ENCODE measurements at places on chromosomes 5 and 9. TPM values are rescaled to one million over a fixed set of nuclear protein-coding genes. Genes with fewer than 3 reads are reported as not detected.

The SPAG8 gene
- 1.4 TPM for total RNA-seq

The ELAVL2 gene
- total RNA-seq = not detected

The FCN2 gene
- total RNA-seq = not detected

The BTNL8 gene
- total RNA-seq = 0.74 TPM

The RAD17 gene
- total RNA-seq = 33.2 TPM

The STK32A gene
- total RNA-seq = not detected

The NAA35 gene
- total RNA-seq = 25.1 TPM

The PCDHA9 gene
- total RNA-seq = not detected

The FCHSD1 gene
- 61.1 TPM for total RNA-seq

The FLT4 gene
- 1.7 TPM for total RNA-seq

The LCN2 gene
- total RNA-seq = not detected

The FOXD4 gene
- not detected for total RNA-seq

The CETN3 gene
- 29.3 TPM for total RNA-seq

The SOHLH1 gene
- not detected for total RNA-seq

The C9orf50 gene
- not detected for total RNA-seq

The FBN2 gene
- total RNA-seq = not detected

The TMEFF1 gene
- 0.19 TPM for total RNA-seq

The IL9 gene
- total RNA-seq = 2.6 TPM

The EIF4E1B gene
- not detected for total RNA-seq

The PCDHB14 gene
- not detected for total RNA-seq

The CNTNAP3B gene
- not detected for total RNA-seq

The FAM153A gene
- 6.9 TPM for total RNA-seq

The GFI1B gene
- total RNA-seq = not detected

The CDO1 gene
- 0.50 TPM for total RNA-seq

The CCNI2 gene
- 4.6 TPM for total RNA-seq

The FGF10 gene
- total RNA-seq = not detected

The SPATA6L gene
- 0.60 TPM for total RNA-seq

The SPINK6 gene
- not detected for total RNA-seq

The NR4A3 gene
- 53.1 TPM for total RNA-seq

The DAB2 gene
- total RNA-seq = not detected

The SH3TC2 gene
- total RNA-seq = not detected

The AJM1 gene
- total RNA-seq = 5.7 TPM

The ERMP1 gene
- total RNA-seq = 18.1 TPM

The SYNPO gene
- 0.30 TPM for total RNA-seq

The PPP2R2B gene
- 0.70 TPM for total RNA-seq

The ZNF879 gene
- 2.6 TPM for total RNA-seq

The CERCAM gene
- total RNA-seq = 5.9 TPM

The LIX1 gene
- total RNA-seq = not detected

The CNTFR gene
- total RNA-seq = not detected

The FBP2 gene
- not detected for total RNA-seq

The BTF3 gene
- total RNA-seq = 1,053 TPM

The DNAH5 gene
- not detected for total RNA-seq

The NOXA1 gene
- total RNA-seq = 1.4 TPM

The PTGES gene
- 0.48 TPM for total RNA-seq

The ECM2 gene
- total RNA-seq = not detected

The ARL10 gene
- total RNA-seq = 14.0 TPM

The TUSC1 gene
- 0.79 TPM for total RNA-seq

The LPAR1 gene
- total RNA-seq = not detected

The PDE6A gene
- total RNA-seq = not detected

The DMRT3 gene
- total RNA-seq = not detected
